ENCODE measurements at places on chromosomes 3 and 15. TPM values are rescaled to one million over a fixed set of nuclear protein-coding genes. Genes with fewer than 3 reads are reported as not detected.

GRCh38 chr3:194135806-194136518 is at the start of gene HES1:
HES1 (plus strand) TSS chr3:194136148; CDS start chr3:194136381, 233 bp downstream.
- H3K4me1 ChIP-seq, result peaks cover 78% of the 10 kb centered on the region
- peak within 1 kb of the TSS; percentile 84 for H3K4me3 ChIP-seq
- peaks cover 72% of the 10 kb centered on the region for H3K27me3 ChIP-seq
- peak; percentile 71 for DNase-seq

DNA sequence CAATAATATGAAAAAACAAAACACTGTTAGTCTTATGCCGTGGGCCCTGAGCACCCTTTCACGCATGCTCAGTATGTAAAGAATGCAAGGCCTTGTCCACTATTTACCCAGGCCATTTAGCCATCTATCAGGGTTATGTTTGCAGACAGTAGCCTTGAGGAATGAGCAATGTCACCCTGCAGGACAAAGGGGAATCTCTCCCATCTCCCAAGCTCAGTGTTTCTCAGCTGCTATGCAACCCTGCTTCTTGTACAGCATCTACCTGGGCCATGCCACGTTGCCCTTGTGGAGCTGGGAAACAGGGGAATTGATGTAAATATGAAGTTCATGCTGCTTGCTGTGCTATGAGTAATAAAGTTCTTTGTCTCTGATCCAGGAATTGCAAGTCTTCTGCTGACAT is 51.5 kb upstream of the SLCO2A1 start:
- no peak for DNase-seq
- peaks cover 8% of the 10 kb centered on the region for H3K27me3 ChIP-seq
- no peaks in the 10 kb centered on the region for H3K36me3 ChIP-seq
- H3K27ac ChIP-seq, result no peak overlapping the region

- H3K27me3 ChIP-seq, result peaks cover 39% of the 10 kb centered on the region
- no peak for DNase-seq
- H3K4me3 ChIP-seq, result no peak overlapping the region
- H3K27ac ChIP-seq, result no peak overlapping the region
Observed at GRCh38 chr3:194775731-194776130, 90.0 kb downstream of the FAM43A start.

DNA sequence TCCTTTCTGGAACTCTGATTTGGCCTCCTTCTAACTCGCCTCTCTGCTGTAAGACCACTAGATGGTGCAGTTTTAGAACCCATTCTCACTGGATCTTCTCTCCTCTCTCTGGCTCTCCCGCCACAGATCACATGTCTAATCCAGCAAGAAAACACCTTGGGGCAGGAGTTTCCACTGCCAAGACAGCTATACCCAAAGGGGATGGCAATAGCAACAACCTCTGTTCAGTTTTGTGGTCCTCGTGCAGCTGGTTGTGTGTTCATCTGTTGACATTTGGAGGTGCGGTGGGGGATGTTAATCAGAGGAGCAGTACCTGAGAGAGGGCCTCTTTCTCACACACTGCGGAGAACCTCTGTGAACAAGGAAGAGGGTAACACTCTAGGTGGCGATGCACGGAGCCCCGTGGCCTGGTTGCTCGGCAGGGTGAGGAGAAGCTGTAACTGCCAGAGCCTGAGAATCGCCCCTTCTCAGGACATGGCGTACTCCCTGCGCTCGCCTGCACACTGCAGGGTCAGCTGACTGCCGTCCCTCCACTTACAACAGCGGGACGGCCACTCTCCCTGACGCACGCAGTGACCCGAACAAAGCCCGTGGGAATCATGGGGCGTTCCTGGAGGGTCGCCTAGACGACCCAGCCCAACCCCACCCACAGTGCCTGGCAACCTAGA is at the start of gene TEX55:
TSS of gene TEX55 (plus strand) at position 666 of the 668 bp plus-strand sequence. CDS start 25 bp downstream, outside the sequence.
- no peak within 1 kb of the TSS for H3K27ac ChIP-seq
- H3K36me3 ChIP-seq, result no peaks in the 10 kb centered on the region
- H3K4me1 ChIP-seq, result peaks cover 2% of the 10 kb centered on the region
- no peak within 1 kb of the TSS for H3K4me3 ChIP-seq
- no peaks in the 10 kb centered on the region for H3K27me3 ChIP-seq

GRCh38 chr3:101878589-101878988 is 29.3 kb downstream of the NFKBIZ start:
- H3K4me3 ChIP-seq, result no peak overlapping the region
- DNase-seq, result no peak
- H3K27me3 ChIP-seq, result peaks cover 3% of the 10 kb centered on the region
- no peaks in the 10 kb centered on the region for H3K36me3 ChIP-seq

DNA sequence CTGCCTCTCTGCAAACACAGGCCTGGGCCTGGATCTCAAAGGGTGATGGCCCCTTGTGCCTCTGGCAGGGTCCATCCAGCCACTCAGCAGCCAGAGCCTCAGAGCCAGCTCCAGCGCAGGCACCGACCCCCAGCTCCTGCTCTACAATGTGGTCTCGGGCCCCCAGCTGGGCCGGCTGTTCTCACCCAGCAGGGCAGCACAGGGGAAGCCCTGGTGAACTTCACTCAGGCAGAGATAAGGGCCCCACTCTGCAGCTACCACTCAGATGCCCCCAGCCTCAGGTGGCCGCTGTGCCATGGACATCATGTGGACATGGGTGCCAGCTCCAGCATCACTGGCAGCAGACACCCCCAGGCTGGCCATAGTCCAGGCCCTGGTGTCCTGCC is 173.1 kb downstream of the TBC1D2B start:
- no peak overlapping the region for H3K27ac ChIP-seq
- no peak for DNase-seq
- H3K27me3 ChIP-seq, result peaks cover 8% of the 10 kb centered on the region
- H3K36me3 ChIP-seq, result no peaks in the 10 kb centered on the region
- no peak overlapping the region for H3K4me3 ChIP-seq

- no peak overlapping the region for H3K4me3 ChIP-seq
- H3K36me3 ChIP-seq, result peaks cover 56% of the 10 kb centered on the region
- H3K27ac ChIP-seq, result peak overlapping the region; percentile 23
- no peak for DNase-seq
- H3K4me1 ChIP-seq, result peaks cover 58% of the 10 kb centered on the region
Observed at GRCh38 chr3:152356870-152357276, 88.1 kb downstream of the MBNL1 start.

BNC1 gene
- not detected for total RNA-seq

Data from activated CD4-positive, alpha-beta memory T cell treated with anti-CD3 and anti-CD28 coated beads, Interleukin-2, amount 10 ng/mL, durations not matched to agents 7 days and 5 days (primary cell).